GM18507 (cell line): ENCODE measurements at places on chromosomes 2 and 18.

DNA sequence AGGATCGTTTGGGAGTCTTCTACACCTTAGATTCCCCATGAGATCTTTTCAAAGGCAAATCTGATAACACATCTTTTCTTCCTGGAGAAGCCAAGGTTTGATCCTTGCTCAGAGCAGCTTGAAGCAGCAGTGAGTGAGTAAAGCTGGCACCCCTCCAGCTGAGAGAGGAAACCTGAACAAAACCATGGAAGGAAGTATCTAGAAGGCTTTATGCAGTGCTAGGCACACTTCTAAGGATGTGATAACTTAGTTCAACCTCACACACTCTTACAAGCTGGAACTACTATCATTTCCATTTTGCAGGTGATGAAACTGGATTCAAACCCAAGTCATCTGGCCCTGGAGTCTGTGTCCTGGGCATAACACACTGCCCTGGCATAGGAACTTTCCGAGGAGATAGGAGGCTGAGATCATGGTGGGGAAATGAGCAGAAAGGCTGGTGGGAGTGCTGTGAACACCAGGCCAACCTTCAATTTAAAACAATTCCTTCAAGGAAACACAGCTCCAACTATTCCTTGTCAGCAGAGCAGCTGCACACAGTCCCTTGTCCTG, 71.2 kb downstream of the CTAGE1 start:
- DNase-seq: no peak

- no peak for DNase-seq
These were observed 367.6 kb downstream of the RND3 start for GRCh38 chr2:150119819-150120218.

DNA sequence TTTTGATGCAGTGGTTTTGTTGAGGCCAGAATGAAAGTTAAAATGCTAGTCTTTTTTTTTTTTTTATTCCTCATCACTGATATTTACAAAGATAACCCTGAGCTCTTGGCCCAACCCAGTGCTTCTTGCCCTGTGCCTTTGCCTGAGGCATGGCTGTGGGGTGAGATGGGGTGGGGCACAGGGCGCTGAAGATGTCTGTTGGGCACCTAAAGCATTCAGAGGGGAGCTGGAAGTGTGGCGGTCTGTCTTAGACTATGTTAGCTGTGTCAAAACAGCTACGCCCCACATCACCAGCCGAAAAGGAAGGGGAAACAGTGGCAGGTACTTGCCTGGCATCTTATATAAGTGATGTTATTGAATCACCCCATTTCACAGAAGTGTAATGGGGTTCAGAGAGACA, 20.7 kb downstream of the TOGARAM2 start:
- no peak for DNase-seq

DNA sequence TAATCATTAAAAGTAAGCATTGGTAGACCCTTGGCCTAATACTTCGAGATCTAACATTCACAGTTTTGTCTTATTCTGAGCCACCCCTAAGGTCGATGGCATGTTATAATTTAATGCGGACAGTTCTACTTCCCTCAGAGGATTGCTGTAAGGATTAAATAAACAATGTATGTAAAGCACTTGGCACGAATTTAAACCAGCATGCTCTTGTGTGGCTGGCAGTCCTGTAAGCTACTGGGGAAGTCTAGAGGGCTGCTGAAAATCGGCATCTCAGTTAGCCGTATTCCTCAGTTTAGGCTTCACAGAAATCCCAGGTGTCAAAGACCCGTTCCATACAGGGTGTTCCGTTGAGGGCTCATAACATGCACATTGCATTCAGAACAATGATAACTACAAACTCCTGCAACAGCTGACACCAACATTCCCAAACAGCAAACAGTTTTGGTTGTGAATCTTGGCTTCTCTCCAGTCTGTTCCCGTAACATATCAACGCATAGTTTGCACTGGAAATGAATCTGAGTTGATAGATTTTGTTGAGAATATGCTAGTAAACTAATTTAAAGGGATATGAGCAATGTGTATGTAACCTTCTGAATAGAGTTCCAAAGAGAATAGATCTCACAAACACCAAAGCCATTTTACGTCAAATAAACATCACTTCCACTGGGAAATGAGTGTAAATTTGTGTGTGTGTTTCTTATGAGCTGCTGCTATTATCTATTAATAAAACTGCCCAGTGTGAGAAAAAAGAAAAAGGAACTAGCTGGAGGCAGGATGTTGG, 52.2 kb upstream of the ACKR3 start:
- no peak for DNase-seq

DNA sequence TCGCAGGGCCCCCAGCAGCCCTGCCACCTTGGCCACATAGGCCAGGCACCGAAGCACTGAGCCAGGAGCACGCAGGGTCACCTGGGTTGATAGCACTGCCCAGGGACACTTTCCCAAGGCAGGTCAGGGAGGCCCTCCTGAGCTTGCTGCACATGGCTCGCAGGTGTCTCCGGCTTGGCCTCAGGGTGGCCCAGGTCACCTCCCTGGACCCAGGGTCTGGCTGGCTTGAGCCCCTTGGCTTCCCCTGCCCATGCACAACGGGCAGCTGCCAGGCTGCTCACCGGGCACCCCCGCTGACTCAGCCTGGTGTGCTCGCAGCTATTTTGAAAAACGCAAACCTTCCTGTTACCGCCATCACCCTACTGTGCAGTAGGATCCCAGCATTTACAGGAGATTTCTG, 502.3 kb downstream of the EIPR1 start:
- no peak for DNase-seq

GRCh38 chr2:111155610-111156009, 34.9 kb downstream of the BCL2L11 start:
- no peak for DNase-seq

DNA sequence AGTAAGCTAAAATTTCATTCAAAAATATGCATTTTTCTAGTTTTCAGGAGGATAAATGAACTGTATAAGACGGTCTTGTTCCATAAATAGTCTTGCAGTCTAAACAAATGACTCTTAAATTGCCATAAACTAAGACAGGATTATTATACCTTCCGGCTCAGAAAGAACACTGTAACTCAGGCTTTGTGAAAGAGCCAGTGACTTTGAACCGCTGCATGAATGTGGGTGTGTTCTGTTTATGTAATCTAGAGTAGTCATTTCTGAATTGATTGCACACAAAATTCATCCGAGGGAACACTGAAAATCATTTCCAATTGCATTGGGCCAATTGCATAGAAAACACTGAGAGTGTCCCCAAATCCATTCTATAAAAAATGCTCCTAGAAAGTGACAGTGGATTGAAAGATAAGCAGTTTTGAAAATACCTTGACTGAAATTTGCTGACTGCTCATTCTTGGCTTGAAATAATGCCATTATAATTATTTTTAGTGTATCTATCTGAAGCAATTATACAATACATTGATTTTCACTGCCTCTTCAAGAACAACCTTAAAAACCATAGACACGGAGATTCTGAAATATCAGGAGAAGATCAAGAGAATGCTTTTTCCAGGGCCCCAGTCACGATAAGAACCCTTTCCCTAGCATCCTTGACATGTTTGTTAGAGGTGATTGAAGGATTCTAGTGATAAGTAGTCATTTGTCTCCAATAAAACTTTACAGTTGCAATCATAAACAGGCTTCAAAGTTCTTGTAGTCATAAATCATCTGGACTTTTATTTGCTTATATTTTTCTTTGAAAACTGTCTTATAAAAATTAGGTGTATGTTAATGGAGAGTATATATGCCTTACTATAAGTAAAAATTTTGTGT, 55.4 kb downstream of the CNTNAP5 start:
- DNase-seq: no peak

GRCh38 chr2:201696151-201696659, 2.2 kb downstream of the MPP4 start:
- DNase-seq: no peak

- DNase-seq: no peak
These were observed 194.9 kb upstream of the HNMT start for GRCh38 chr2:137769406-137769805.

DNA sequence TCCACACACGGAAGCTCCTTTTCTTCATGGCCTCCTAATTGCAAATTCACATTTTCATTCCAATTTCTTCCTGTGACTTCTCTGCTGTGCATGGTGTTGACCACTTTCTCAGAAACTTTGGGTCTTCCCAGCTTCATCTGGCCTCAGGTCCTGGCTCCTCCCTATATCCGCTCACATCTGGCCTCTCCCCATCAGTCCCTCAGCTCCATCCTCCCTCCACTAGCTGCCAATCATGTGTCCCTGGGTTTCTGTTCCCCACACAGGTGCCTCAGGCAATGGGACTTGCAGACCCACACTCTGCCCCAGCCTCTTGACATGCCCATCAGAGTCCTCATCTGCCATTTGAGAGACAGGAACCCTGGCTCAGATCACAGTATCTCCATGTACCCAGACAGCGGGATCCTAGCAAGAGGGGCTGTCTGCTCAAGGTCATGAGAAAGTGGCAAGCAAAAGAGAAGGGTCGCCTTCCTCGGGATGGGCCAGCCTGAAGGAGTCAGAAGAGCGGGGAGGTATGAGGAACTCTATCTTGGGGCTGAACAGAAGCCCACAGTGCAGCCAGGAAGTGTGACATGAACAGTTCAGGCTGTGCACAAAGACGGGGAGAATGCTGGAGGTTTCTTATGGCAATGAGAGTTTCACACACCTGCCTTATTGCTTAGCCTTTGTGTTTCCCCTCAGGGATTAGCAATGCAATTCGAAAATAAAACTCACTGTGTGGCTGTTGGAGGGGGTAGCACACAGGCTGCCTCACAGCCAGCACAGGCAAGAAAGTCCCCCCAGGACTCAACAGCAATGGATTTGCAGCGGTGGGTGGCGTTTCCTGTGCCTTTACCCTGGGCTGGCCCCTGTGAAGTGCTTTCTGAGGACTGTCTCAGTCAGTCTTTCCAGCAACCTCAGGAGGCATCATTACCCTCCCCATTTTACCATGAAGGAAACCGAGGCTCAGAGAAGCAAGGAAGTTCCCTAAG, 69.5 kb downstream of the COPS8 start:
- no peak for DNase-seq

DNA sequence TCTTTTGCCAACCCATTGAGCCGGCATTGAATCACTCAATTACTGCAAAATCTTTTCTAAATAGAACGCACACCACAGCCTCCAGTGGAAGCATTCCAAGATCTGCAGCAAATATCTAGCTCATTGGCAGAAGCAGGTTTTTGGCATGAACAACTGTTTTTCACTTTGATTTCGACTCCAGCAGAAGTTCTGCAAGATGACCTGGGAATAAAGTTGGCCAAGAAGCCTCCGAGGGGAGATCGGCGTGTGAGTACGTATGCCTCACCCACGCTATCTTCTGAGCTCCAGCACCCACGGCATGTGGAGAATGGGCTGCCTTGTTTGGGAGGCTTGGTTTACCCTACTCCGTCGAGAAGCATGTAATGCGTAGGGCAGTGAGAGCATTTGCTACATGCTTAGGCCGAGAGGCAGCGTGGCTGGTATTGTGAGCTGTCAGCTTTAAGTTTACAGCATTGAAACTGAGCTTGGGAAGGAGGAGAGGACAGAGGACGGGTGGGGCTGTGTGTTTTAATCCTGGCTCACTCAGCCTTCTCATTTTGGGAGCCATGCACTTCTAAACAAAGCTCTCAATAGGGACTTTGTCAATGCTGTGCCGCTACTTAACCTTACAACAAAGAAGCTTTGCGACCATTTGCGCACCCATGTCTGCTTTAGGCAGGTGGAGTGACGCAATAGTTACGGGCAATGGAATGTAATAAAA, 10.5 kb downstream of the PCARE start:
- no peak for DNase-seq

GRCh38 chr2:23430263-23430662, 45.3 kb downstream of the KLHL29 start:
- no peak for DNase-seq

GRCh38 chr2:126894585-126895182, 4.0 kb upstream of the TEX51 start:
- no peak for DNase-seq

DNA sequence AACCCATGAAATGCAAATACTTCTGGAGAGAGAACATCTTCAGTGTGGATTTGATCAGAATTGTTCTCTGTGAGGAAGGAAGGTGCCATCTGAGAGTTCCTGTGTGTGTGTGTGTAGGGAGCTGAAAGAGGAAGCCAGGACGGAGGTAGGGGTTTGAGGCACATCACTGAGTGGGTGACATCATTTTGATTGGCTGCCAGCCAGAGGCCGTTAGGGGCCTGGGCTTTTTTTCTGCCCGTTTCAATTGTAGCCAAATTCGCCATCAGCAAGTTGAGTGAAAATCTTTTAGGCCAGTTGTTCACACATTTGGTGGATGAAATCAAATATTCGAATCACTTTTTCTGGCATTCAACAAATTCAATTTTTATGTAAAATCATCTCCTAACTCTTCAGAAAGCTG, 48.9 kb downstream of the TSN start:
- DNase-seq: no peak

DNA sequence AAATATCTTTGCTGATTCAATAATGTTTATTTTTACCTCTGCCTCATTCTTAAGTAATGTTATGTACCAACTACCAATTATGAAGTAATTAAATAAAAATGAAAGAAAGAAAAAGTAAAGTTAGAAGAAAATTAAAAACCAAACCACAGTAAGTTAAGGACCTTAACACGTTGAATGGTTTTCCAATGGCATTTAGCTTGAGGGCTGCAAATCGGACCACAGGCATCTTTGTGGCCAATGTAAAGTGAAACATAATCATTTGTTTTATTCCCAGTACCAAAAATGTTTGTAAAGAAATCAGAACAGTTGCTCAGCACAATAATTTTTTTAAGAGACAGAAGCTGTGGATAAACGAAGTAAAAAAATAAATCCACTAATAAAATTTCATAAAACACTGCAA, 1455.5 kb upstream of the ZEB2 start:
- no peak for DNase-seq

GRCh38 chr2:135703300-135703699, 38.4 kb upstream of the UBXN4 start:
- no peak for DNase-seq

- DNase-seq: no peak
These were observed 7.3 kb upstream of the ZAP70 start for GRCh38 chr2:97706112-97706511.

GRCh38 chr2:236887531-236887930, 198.2 kb upstream of the COPS8 start:
- DNase-seq: no peak
